Stimulated activated CD8-positive, alpha-beta memory T cell treated with anti-CD3 and anti-CD28 coated beads, Interleukin-4, amount 100 ng/mL, for 1 hour (primary cell): ENCODE measurements at places on chromosomes 2 and 18.

- no peak for DNase-seq
Observed at GRCh38 chr2:219658196-219658846, 30.9 kb downstream of the SLC4A3 start.

- no peak for DNase-seq
Observed at GRCh38 chr2:219551441-219552381, 7.9 kb downstream of the TMEM198 start.

DNA sequence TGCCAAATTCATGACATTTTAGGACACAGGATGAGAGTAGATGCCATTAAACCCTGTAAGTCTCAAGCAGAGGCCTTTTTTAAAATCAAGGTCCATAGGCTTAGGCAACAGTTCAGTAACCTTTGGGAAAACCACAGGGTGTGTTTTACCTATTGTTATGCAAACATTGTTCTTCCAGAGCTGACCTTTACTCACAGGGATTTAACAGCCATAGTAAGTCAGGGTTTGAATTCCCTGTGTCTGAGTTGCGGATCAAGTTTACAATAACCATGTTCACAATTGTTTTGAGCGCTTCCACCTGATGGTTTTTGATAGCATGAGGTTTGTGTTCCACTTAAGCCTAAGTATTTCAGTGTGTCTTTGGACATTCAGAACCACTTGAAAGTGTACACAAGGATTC lies 160.1 kb upstream of the BOD1L2 start:
- DNase-seq = no peak

DNA sequence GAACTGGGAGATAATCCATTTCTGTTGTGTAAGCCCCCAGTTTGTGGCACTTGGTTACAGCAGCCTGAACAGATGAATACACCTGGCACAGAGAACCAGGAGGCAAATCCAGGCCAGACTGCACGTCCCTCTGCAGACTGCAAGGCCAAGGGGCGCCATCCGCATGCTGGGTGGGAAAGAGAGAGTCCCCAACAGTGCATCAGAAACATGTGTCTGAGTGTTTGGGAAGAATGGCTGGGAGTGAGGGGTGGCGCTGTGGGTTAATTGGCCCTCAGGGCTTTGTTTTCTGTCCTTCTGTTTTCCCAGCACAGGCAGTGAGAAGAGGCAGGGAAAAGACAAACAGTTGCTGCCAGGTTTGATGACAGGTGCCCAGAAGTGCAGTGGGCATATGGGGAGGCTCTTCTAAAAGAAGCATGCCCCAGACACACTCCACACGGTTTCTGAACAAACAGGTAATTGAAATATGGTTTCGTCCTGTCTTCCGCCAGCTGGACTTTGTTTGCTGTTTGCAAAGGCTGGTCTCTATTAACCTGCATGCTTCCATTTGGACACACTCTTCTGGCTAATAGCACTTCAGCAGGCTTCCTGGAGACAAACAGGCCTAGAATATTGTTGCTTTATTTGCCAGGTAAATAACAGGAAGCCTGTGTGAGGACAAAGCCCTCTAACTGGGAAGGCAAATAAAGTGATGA lies 43.4 kb upstream of the SEC11C start:
- no peak for DNase-seq

DNA sequence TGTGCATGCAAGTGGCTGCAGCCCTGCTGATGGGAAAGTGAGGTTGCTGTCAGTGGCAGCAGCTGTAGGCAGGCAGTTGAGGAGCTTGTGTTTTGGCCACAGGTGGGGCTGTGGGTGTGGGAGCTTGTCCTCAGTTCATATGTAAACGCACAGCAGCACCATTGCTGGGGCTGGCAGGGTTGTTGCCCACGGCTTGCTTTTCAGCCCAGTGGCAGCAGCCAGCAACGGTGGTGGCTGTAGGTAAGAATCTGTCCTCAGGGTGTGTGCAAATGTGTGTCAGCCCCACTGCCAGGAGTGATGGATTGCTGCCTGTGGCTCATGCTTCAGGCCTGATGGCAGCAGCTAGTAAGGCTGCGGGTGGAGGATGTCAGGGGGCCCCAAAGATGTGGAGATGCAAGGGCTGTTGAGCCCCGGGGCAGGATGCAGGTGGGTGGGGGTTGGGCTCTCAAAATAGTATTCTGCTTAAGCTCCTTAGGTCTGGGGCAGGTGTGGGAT lies 141.3 kb upstream of the THUMPD2 start:
- DNase-seq = no peak

GRCh38 chr2:226411727-226412360 lies 387.8 kb downstream of the IRS1 start:
- no peak for DNase-seq

GRCh38 chr2:222878877-222879603 lies 18.2 kb downstream of the ACSL3 start:
- no peak for DNase-seq

GRCh38 chr2:200193331-200193730 lies 113.2 kb upstream of the SPATS2L start:
- DNase-seq = no peak

GRCh38 chr2:169086893-169087467 lies 17.6 kb downstream of the DHRS9 start:
- DNase-seq = no peak

GRCh38 chr18:26429535-26430226 lies 118.7 kb downstream of the KCTD1 start:
- DNase-seq = no peak

GRCh38 chr18:23071285-23071684 lies 64.0 kb upstream of the CABLES1 start:
- DNase-seq = peak; percentile 67

DNA sequence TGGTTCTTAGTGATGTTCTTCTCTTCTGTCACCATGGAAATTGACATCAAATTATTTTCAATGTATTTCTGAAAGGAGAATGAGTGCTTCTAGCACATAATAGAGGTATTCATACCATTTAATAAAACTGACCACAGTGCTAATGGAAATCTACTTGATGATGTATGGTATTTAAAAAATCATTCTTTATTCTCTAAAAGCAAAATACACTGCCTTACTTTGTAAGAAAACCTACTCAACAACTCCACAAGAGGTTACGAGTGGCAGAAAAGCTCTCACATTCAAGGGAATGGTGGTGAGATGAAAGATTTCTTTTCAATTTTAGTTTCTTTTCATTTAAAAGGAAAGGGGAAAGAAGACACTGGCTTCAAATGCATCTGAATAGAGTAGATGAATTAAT lies 382.3 kb upstream of the CHST9 start:
- DNase-seq = no peak

GRCh38 chr18:39753178-39753577 lies 2187.6 kb upstream of the CELF4 start:
- DNase-seq = no peak

- no peak for DNase-seq
Observed at GRCh38 chr2:215946586-215946985, 66.8 kb downstream of the MREG start.
